ENCODE measurements at places on chromosomes 2 and 18.
A peak's percentile ranks its signal among the peaks of the same experiment; 100 is the strongest.

GRCh38 chr2:61632276-61633169 lies 94.4 kb upstream of the XPO1 start:
- no peak for DNase-seq
- H3K4me3 ChIP-seq = no peak overlapping the region
- H3K36me3 ChIP-seq = no peaks in the 10 kb centered on the region
- no peaks in the 10 kb centered on the region for H3K27me3 ChIP-seq

DNA sequence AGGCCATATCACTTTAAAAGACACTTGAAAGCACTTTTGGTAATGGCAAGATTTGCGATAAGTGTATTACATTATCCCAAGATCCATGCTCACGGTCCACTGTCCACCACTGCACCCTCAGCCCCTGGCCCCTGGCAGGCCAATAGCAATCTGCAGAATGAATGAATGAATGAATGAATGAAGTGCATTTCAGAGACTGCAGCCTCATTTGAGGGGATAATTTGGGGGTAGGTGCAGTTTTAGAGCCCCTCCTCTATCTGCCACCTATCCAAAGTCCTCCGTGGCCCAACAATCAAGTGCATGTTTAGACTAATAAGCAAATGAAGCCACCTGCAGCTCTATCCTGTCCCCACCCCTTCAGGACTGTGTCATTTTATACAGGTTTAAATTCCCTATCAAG lies 1.3 kb upstream of the RBM44 start:
- H3K27me3 ChIP-seq = no peaks in the 10 kb centered on the region
- no peak overlapping the region for H3K27ac ChIP-seq
- no peak for DNase-seq
- no peaks in the 10 kb centered on the region for H3K4me1 ChIP-seq
- H3K4me3 ChIP-seq = no peak overlapping the region
- peaks cover 10% of the 10 kb centered on the region for H3K36me3 ChIP-seq

GRCh38 chr18:78629426-78629825 lies 350.2 kb upstream of the SALL3 start:
- no peaks in the 10 kb centered on the region for H3K27me3 ChIP-seq
- no peak for DNase-seq
- H3K4me1 ChIP-seq = no peaks in the 10 kb centered on the region
- peaks cover 3% of the 10 kb centered on the region for H3K36me3 ChIP-seq
- H3K4me3 ChIP-seq = no peak overlapping the region
- H3K27ac ChIP-seq = no peak overlapping the region

GRCh38 chr2:172861098-172861497 lies 125.5 kb downstream of the RAPGEF4 start:
- no peak for DNase-seq
- H3K4me1 ChIP-seq = peaks cover 2% of the 10 kb centered on the region
- no peaks in the 10 kb centered on the region for H3K36me3 ChIP-seq
- H3K4me3 ChIP-seq = no peak overlapping the region
- H3K27me3 ChIP-seq = peaks cover 21% of the 10 kb centered on the region
- no peak overlapping the region for H3K27ac ChIP-seq

DNA sequence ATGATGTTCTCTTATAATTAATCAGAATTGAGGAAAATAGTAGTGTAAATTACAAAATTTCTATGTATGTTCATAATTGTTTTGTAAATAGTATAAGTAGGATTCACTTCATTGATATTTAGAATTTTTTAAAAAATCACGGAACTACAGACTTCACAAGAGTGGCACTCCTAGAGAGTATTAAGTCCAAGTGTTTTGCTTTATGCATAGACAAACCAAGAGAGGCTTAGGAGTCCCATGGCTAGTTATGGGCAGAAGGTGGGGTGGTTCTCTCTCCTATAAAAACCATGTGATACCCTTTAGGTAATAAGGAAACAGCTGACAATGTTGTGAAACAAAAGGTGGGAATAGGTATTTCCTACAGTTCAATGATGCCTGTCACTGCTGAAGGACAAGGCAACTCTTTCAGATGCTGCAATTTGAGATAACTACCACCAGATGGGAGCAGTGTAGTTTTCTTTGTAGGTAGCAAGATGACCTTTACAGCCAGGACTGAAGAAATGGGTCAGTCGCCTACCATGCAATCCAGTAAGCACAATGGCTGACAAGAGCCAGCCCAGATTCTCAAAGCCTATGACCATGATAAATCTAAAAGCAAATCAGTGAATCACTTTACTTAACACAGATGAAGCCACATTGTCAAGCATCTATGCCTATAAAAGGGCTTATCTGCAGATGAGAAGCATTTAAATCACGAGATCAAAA lies 83.9 kb downstream of the AAK1 start:
- H3K4me1 ChIP-seq = peaks cover 55% of the 10 kb centered on the region
- no peaks in the 10 kb centered on the region for H3K27me3 ChIP-seq
- no peak overlapping the region for H3K27ac ChIP-seq
- DNase-seq = no peak
- H3K36me3 ChIP-seq = peaks cover 25% of the 10 kb centered on the region

DNA sequence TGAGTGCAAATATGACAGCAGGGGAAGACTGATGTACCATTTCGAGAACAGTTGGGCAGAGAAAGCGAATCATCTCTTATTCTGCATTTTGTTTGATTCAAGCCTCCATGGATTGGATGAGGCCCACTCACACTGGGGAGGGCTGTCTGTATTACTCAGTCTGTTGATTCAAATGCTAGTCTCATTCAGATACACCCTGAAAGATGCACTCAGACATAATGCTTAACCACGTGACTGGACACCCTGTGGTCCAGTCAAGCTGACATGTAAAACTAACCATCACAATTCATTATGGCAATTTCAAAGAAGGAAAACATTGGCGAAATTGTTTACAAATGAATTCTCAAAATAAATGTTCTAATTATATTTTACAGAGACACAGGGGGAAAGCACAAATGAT lies 1210.2 kb downstream of the DPP10 start:
- no peaks in the 10 kb centered on the region for H3K36me3 ChIP-seq
- H3K4me3 ChIP-seq = no peak overlapping the region
- H3K27me3 ChIP-seq = no peaks in the 10 kb centered on the region
- H3K4me1 ChIP-seq = no peaks in the 10 kb centered on the region
- no peak for DNase-seq

DNA sequence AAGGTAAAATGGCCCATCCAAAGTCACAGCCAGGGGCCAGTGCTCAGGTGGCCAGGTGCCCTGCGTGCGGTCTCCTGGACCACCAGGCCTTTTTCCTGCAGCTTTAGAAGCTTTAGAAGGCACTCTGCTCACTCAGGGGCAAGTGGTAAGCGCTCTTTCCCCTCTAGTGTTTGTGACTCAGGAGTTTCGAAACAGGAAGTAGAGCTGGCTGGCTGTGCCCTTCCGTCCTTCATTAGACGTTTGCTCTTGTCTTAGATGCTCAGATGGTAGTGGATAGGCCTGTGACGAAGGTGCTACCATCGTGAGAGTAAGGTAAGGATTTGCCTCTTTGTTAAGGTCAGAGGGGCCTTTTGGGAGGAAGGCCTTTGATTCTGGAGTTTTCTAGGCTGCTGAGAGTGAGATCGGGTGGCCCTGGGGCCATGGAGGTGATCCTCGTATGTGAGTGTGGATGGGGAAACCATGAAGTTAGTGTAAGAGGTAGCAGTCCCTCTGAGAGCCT lies at the start of gene CASP8:
TSS of gene CASP8 (plus strand) at position 235 of the 499 bp plus-strand sequence. CDS start 5,951 bp downstream, outside the sequence.
- peak within 1 kb of the TSS; percentile 96 for H3K27ac ChIP-seq
- H3K27me3 ChIP-seq = no peaks in the 10 kb centered on the region
- H3K4me3 ChIP-seq = peak within 1 kb of the TSS; percentile 95
- peak; percentile 78 for DNase-seq
- peaks cover 34% of the 10 kb centered on the region for H3K36me3 ChIP-seq

DNA sequence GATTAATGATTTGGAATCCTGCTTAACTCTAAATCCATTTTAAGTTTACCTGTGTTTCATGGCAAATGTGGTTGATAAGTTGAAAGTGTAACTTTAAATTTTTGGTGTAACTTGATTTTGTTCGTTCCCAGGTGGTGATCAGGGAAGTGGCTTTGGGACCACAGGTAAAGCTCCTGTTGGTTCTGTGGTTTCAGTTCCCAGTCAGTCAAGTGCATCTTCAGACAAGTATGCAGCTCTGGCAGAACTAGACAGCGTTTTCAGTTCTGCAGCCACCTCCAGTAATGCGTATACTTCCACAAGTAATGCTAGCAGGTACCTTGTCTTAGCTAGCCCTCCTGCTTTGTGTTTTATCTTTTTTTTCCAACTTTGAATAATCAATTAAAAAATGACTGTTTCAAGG lies 62.8 kb downstream of the AGFG1 start:
- H3K4me3 ChIP-seq = no peak overlapping the region
- peaks cover 50% of the 10 kb centered on the region for H3K36me3 ChIP-seq
- peaks cover 1% of the 10 kb centered on the region for H3K4me1 ChIP-seq
- H3K27me3 ChIP-seq = no peaks in the 10 kb centered on the region
- no peak for DNase-seq
- H3K27ac ChIP-seq = no peak overlapping the region

DNA sequence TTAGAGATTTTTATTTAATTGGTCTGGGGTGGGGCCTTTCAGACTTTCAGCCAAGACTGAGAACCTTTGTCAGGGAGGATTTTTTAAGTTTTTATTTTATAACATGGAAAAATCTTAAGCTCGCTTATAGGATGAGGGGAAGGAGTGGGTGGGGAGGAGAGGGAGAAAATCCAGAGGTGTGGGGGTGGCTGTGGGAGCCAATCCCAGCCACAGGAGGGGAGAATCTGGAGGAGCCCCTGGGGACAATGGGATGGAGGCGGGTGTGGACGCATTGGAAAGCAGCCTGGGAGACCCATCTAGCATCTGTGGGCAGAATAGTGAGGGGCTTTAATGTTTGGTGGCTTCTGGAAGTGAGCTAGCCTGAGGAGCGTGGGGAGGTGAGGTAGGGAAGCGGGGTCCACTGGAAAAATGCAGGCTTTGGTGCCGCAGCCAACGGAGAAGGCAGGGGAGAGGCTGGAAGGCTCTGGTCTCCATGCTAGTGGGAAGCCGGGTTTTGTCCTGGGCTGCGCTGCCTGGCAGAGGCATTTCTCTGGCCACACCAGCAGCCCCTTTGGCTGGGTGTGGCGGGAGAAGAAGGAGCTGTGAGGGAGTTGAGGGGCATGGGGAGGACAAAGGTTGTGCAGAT lies 11.5 kb upstream of the INPP5D start:
- H3K27me3 ChIP-seq = peaks cover 16% of the 10 kb centered on the region
- no peak overlapping the region for H3K27ac ChIP-seq
- no peak for DNase-seq

DNA sequence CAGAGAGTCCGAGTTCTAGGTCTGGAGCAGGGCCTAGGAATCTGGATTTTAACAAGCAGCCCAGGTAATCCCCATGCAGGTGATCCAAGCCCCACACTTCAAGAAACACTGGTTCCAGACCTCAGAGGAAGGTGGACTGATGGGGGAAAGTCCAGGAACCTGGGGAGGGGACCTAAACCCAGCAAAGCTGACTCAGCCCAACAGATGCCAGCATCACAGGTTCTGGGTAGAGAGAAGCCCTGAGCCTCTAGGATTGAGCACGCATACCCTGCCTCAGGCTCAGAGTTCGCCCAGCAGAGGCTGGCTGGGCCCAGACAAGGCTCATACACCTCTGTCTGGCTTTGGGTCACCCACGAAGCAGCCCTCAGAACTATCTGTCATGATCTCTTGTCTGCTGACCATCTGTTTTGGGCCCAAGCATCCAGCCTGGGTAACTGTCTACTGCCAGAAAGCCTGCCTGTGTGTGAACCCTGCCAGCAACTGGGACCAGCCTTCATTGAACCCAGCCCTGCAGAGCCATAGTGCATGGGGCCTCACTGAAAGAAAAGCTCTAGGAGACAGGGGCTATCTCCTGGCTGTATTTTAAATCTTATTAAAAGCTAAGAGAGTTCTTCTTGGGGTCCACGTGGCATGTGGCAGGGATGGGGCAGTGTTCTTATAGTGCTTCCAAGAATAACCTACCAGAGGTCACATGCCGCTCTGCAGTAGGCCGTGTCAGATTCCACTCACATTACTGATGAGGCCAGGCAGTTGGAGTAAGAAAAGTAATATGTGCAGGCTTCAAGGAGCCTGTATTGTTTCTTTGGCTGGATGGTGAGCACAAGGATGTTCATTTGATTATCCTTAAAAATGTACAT lies 7.4 kb downstream of the TMEM127 start:
- H3K4me1 ChIP-seq = peaks cover 69% of the 10 kb centered on the region
- H3K27ac ChIP-seq = peak overlapping the region; percentile 14
- DNase-seq = no peak

GRCh38 chr2:232781765-232782164 lies 5.4 kb upstream of the KCNJ13 start:
- H3K27me3 ChIP-seq = no peaks in the 10 kb centered on the region
- H3K27ac ChIP-seq = no peak overlapping the region
- peaks cover 21% of the 10 kb centered on the region for H3K36me3 ChIP-seq
- no peak overlapping the region for H3K4me3 ChIP-seq

DNA sequence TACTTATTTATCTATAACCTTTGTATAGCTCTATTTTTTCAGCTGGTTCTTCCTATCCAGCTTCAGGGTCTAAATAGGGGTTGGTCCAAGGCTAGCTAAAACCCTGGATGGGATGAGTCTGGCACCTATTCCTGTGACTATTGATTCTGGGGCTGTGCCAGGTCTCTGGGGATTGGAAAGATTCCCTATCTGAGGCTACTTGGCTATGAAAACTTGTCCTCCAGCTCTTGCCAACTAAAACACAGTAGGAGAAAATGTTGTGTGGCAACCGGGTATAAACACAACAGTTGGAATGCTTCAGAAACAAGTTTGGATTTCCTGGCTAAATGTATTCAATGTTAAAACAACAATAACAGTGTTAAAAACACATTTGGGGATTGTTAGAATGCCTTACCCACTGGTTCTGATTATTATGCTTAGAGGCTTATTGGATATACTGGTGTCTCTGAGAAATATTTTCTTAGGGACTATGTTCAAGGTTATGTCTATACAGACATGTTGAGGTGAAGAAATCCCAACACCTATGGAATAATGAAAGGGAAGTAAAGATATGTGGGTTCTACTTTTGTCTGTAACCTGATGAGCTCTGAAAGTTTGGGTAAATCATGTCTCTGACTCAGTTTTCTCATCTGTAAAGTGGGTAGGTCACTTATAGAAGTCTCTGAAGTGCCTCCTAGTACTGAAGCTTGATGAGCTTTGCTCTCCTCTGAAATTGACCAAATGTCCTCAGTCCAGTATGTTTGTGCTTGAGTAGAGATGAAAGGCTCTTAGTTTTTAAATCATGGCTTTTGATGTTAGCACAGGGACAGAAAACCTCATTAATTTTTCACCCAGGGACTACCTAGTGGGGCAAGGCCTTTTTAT lies 460.7 kb downstream of the MTX2 start:
- peaks cover 4% of the 10 kb centered on the region for H3K27me3 ChIP-seq
- H3K4me3 ChIP-seq = no peak overlapping the region
- no peaks in the 10 kb centered on the region for H3K4me1 ChIP-seq
- no peaks in the 10 kb centered on the region for H3K36me3 ChIP-seq
- H3K27ac ChIP-seq = no peak overlapping the region
- DNase-seq = no peak

DNA sequence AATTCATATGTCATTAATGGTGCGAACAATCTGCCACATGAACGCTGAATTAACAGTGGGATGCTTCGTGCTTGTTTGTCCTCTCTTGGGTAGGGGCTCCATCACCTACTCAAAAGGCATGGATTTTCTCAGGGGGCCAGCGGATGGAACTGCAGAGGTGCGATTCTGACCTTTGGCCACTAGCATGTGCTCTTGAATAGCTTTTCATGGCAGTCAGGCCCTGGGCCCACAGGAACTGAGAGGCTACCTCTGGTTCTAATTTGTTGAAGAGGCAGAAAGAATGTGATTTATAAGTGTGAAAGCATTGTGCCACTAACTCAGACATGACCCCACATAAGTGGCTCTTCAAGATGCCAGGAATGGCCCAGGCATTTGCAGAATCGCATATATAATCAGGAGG lies 283.2 kb downstream of the INSIG2 start:
- H3K4me1 ChIP-seq = no peaks in the 10 kb centered on the region
- no peak for DNase-seq
- H3K27ac ChIP-seq = no peak overlapping the region
- peaks cover 13% of the 10 kb centered on the region for H3K27me3 ChIP-seq
- H3K4me3 ChIP-seq = no peak overlapping the region
- H3K36me3 ChIP-seq = no peaks in the 10 kb centered on the region
